ENCODE measurements at places on chromosomes 5 and 9. TPM values are rescaled to one million over a fixed set of nuclear protein-coding genes. Genes with fewer than 3 reads are reported as not detected.

DNA sequence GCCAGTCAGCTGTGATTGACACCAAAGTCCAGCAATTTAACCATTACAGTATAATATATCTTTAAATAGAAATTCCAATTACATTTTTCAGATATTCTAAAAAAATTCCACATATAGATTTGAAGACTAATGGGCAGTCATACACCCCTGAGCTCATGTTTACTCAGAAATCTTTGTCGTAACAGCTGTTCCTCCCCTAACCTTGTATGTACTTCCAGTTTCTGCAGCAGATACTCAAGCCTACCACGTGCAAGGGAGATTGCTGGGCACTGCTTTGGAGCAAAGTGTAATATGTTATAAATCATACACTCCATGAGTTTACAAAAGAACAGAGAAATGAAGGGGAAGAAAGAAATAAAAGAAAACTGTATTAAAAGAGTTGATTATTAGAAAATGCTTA, 241.2 kb downstream of the TRIM32 start:
- no peaks in the 10 kb centered on the region for H3K4me1 ChIP-seq
- no peak for DNase-seq
- no peaks in the 10 kb centered on the region for H3K36me3 ChIP-seq
- H3K27ac ChIP-seq, result no peak overlapping the region

DNA sequence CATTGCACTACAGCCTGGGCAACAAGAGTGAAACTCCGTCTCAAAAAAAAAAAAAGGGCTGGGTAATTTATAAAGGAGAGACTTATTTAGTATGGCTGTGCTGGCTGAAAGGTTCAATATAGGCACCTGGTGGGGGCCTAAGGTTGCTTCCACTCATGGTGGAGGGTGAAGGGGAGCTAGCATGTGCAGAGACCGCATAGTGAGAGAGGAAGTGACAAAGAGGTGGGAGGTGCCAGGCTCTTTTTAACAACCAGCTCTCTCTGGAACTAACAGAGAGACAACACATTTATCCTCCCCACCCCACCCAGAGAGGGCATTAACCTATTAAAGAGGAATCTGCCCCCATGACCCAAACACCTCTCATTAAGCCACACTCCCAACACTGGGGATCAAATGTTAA, 28.9 kb upstream of the SERINC5 start:
- no peaks in the 10 kb centered on the region for H3K36me3 ChIP-seq
- H3K27me3 ChIP-seq, result no peaks in the 10 kb centered on the region
- no peak overlapping the region for H3K4me3 ChIP-seq
- DNase-seq, result no peak
- H3K27ac ChIP-seq, result no peak overlapping the region

- H3K36me3 ChIP-seq, result no peaks in the 10 kb centered on the region
- no peaks in the 10 kb centered on the region for H3K27me3 ChIP-seq
- DNase-seq, result no peak
- H3K27ac ChIP-seq, result no peak overlapping the region
- no peak overlapping the region for H3K4me3 ChIP-seq
Observed at GRCh38 chr5:125695996-125696655, 727.1 kb upstream of the GRAMD2B start.

GRCh38 chr5:105150323-105150722, 1587.7 kb upstream of the NUDT12 start:
- H3K4me3 ChIP-seq, result no peak overlapping the region
- no peak overlapping the region for H3K27ac ChIP-seq
- no peak for DNase-seq
- no peaks in the 10 kb centered on the region for H3K4me1 ChIP-seq
- H3K36me3 ChIP-seq, result no peaks in the 10 kb centered on the region

DNA sequence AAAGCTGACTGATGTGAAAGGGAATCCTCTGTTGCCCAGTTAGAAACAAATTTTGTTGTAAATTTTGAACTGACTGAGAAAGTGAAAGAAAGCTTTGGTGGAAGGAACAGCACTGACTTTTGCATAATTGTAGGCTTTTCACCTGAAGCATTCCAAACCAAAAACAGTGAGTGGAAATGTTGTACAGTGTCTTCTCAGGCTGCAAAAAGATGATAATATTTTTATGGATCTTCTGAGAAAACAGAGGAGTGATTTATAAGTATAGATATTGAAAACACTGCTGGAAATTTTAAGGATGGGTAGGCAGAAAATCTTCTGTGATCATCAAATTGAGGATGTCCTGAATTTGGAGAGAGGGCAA, 40.0 kb downstream of the LURAP1L start:
- H3K27me3 ChIP-seq, result no peaks in the 10 kb centered on the region
- H3K4me1 ChIP-seq, result peaks cover 56% of the 10 kb centered on the region
- no peaks in the 10 kb centered on the region for H3K36me3 ChIP-seq
- peak overlapping the region; percentile 89 for H3K27ac ChIP-seq
- DNase-seq, result no peak
- no peak overlapping the region for H3K4me3 ChIP-seq

The ADAM19 gene
- 1.3 TPM for total RNA-seq

DNA sequence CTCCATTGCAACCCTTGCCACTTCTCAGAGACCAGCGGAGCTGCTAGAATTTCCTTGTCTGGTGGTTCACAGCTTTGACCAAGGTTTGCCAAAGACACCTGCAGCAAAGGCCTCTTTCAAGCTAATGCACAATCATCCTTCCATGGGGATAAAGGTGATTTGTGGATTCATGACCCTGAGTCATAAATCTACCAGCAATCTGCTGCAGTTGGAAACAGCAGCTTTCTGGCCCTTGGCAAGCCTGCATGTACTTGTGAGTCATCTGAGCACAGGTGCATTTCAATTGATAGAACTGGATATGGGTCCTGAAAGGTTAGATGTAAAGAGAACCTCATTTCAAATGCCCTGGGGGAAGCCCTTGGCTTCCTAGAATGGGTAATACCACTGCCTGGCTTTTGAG, 21.6 kb upstream of the TCF7 start:
- no peaks in the 10 kb centered on the region for H3K36me3 ChIP-seq
- peak; percentile 85 for DNase-seq

DNA sequence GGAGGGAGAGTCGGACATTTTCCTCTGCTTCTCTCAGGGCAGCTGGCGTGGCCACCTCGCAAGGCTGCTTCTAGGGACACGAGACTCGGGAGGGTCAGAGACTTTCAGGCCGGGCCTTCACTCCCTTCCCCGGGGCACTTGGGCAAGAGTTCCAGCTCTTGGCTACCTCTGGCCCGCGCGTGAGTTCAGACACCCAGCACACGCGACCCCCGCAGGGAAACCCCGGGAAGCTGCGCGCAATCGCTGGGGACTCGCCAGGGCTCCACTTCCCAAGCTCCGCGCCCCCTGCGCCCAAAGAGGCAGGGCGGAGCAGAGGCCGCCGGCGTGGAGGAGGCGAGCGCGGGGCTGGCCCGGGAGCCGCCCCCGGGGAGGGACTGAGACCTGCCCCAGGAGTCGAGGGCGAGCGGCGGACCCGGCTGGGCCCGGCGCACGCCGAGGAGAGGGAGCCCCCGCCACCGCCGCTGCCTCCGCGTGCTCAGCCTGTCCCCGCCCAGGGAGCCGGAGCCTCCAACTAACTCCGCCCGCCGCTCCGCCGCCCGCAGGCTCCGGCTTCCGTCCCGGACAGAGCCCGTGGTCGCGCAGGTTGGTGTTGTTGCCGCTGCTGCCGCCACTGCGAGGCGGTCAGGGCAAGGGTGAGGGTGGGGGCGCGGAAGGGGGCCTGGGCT, at the start of gene PAM:
PAM (plus strand) TSS at position 539 of the 665 bp plus-strand sequence. CDS start 110,891 bp downstream, outside the sequence.
- DNase-seq, result peak; percentile 74
- H3K4me1 ChIP-seq, result peaks cover 17% of the 10 kb centered on the region
- H3K27ac ChIP-seq, result peak within 1 kb of the TSS; percentile 67
- peaks cover 4% of the 10 kb centered on the region for H3K27me3 ChIP-seq
- peak within 1 kb of the TSS; percentile 75 for H3K4me3 ChIP-seq

DNA sequence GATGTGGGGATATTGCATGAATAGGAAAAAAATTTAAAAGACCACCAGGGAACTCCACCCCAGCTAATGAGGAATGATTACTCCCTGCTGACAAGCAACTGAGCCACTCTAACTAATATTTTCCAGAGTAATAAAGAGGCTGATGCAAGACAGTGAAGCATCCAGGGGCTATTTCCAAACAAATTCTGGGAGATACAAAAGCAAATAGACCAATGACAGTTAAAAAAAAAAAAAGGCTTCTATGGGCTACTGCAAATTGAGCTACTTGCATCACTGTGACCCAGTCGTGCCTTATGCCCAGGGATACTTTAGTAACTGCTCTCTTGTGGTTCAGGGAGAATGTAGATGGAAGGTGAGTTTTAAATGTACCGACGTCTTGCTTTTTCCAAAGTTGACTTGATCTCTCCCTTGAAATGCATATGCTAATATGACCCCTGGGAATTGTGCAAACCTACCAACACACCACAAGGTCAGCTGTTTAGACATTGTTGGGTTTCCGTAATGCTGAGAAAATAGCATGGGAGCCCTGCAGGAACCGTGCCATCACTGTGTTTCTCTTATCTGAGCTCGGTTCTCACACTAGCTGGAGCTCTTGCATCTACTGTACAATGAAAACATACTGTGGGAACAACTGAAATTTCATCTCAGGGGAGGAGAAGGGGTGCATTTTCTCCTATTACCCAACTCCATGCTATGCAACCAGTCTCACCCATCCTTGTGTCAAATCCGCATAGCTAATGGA, 250.6 kb upstream of the MAP3K1 start:
- no peak overlapping the region for H3K27ac ChIP-seq
- H3K4me1 ChIP-seq, result no peaks in the 10 kb centered on the region
- no peak overlapping the region for H3K4me3 ChIP-seq
- H3K36me3 ChIP-seq, result no peaks in the 10 kb centered on the region

The PCDH1 gene
- 31.3 TPM for total RNA-seq

- H3K4me1 ChIP-seq, result no peaks in the 10 kb centered on the region
- no peaks in the 10 kb centered on the region for H3K36me3 ChIP-seq
- no peak overlapping the region for H3K27ac ChIP-seq
- DNase-seq, result no peak
- H3K27me3 ChIP-seq, result no peaks in the 10 kb centered on the region
Observed at GRCh38 chr9:71941998-71942567, 30.6 kb downstream of the C9orf85 start.

- H3K4me3 ChIP-seq, result no peak overlapping the region
- no peak for DNase-seq
- H3K4me1 ChIP-seq, result peaks cover 18% of the 10 kb centered on the region
Observed at GRCh38 chr5:74971947-74972460, 80.4 kb downstream of the GCNT4 start.

- peaks cover 7% of the 10 kb centered on the region for H3K27me3 ChIP-seq
- H3K4me3 ChIP-seq, result no peak overlapping the region
- no peak overlapping the region for H3K27ac ChIP-seq
- H3K36me3 ChIP-seq, result no peaks in the 10 kb centered on the region
- peaks cover 1% of the 10 kb centered on the region for H3K4me1 ChIP-seq
Observed at GRCh38 chr9:123365287-123365880, 9.4 kb downstream of the CRB2 start.

GRCh38 chr9:78006734-78007133, 24.9 kb downstream of the GNAQ start:
- H3K36me3 ChIP-seq, result no peaks in the 10 kb centered on the region
- no peak overlapping the region for H3K27ac ChIP-seq
- no peak for DNase-seq
- no peak overlapping the region for H3K4me3 ChIP-seq
- H3K27me3 ChIP-seq, result no peaks in the 10 kb centered on the region

The P4HA2 gene
- total RNA-seq, result 32.3 TPM

GRCh38 chr9:131585375-131585774, 40.1 kb downstream of the PRRT1B start:
- no peaks in the 10 kb centered on the region for H3K27me3 ChIP-seq
- H3K4me1 ChIP-seq, result no peaks in the 10 kb centered on the region
- peak; percentile 50 for DNase-seq
- no peak overlapping the region for H3K27ac ChIP-seq
- H3K4me3 ChIP-seq, result no peak overlapping the region
- H3K36me3 ChIP-seq, result peaks cover 44% of the 10 kb centered on the region

DNA sequence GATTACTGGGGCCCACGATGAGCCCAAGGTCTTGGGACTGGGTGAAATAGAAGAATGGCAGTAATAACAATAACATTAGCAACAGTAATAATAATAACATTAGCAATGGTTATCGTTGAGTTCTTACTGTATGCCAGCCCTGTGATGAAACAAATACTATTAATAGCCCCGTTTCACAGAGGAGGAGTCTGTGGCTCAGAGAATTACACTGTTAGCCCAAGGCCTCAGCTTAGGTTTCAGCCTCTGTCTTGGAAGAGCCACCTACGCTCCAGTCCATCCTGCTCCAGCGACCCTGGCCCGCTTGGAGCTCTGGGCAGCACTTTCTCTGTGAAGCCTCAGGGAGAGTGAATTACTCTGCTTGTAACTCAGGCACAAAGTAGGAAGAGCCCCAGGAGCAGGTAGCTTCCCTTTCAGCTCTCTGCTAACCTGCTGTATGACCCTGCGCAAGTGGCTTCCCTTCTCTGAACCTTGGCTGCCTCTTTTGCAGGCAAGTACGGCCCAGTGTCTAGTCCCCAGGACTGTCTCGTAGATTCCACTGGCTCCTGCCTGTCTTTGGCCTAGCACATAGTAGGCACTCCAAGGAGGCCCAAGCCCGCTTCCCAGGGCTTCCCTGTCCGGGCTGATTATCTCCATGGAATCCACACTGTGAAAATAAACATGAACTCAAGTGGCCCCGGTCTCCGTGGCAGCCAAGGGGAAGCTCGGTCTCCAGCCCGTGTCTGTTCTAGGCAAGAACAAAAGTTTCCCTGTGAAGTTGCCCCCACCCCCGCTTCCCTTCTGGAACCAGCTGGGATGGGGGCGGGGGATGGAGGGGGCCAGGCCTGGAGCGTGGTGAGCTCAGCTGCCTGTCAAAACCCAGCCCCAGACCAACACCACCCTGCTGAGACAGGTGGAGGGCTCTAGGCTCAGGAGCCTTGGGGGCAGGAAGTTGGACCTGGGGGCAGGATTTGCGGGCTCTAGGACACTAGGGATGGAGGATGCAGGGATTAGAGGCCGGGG, 26.2 kb upstream of the LMX1B start:
- H3K27ac ChIP-seq, result peak overlapping the region; percentile 54
- peaks cover 14% of the 10 kb centered on the region for H3K4me1 ChIP-seq
- H3K4me3 ChIP-seq, result no peak overlapping the region
- H3K36me3 ChIP-seq, result no peaks in the 10 kb centered on the region

DNA sequence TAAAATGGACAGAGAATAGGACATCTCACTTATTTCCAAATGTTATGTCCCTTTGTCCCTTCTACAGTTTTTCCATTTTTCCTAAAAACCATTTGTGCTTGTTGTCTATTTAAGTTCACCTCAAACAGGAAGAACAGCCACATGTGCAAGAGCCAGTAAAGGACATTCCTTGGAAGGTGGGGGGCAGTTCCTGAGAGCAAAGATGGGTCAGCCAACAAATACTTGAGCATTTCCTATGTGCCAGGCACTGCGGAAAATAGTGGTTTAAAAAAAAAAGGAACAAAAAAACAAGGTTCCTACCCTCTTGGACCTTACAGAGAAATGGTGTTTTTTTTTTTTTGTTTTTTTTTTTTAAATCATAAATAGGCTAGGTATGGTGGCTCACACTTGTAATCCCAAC, 26.8 kb downstream of the ANP32B start:
- H3K27ac ChIP-seq, result no peak overlapping the region
- DNase-seq, result no peak
- peaks cover 12% of the 10 kb centered on the region for H3K36me3 ChIP-seq
- H3K27me3 ChIP-seq, result no peaks in the 10 kb centered on the region
- H3K4me1 ChIP-seq, result no peaks in the 10 kb centered on the region

The FKTN gene
- 8.3 TPM for total RNA-seq

The LURAP1L gene
- 20.2 TPM for total RNA-seq

Measured in body of pancreas (tissue), 4 donors.